Left ventricle myocardium superior (tissue), 1 donor: ENCODE measurements at places on chromosomes 12 and 14. TPM values are rescaled to one million over a fixed set of nuclear protein-coding genes. Genes with fewer than 3 reads are reported as not detected.

PPP1R1A gene
- total RNA-seq: 298 TPM

LLPH gene
- total RNA-seq: 16.5 TPM

SERPINA3 gene
- total RNA-seq: 63.5 TPM

WNT5B gene
- total RNA-seq: 2.4 TPM

ARL6IP4 gene
- 181 TPM for total RNA-seq

RASSF9 gene
- 6.1 TPM for total RNA-seq

RTN1 gene
- total RNA-seq: 1.2 TPM

SLC25A47 gene
- total RNA-seq: not detected

KRT80 gene
- total RNA-seq: not detected

OASL gene
- total RNA-seq: 0.55 TPM

C12orf56 gene
- not detected for total RNA-seq

- DNase-seq: peak; percentile 55
These were observed 1.0 kb upstream of the KDM2B start for GRCh38 chr12:121581686-121582429.

- no peak for DNase-seq
These were observed 214.4 kb downstream of the BCL11B start for GRCh38 chr14:99057576-99058083.

GRCh38 chr12:94731733-94732360 is 81.5 kb upstream of the TMCC3 start:
- DNase-seq: no peak

GRCh38 chr14:104576970-104577332 is 2.6 kb upstream of the C14orf180 start:
- no peak for DNase-seq

- no peak for DNase-seq
These were observed 138.7 kb downstream of the TTC7B start for GRCh38 chr14:90677484-90678050.

GRCh38 chr14:76924371-76925096 is 98.3 kb downstream of the LRRC74A start:
- DNase-seq: no peak

DNA sequence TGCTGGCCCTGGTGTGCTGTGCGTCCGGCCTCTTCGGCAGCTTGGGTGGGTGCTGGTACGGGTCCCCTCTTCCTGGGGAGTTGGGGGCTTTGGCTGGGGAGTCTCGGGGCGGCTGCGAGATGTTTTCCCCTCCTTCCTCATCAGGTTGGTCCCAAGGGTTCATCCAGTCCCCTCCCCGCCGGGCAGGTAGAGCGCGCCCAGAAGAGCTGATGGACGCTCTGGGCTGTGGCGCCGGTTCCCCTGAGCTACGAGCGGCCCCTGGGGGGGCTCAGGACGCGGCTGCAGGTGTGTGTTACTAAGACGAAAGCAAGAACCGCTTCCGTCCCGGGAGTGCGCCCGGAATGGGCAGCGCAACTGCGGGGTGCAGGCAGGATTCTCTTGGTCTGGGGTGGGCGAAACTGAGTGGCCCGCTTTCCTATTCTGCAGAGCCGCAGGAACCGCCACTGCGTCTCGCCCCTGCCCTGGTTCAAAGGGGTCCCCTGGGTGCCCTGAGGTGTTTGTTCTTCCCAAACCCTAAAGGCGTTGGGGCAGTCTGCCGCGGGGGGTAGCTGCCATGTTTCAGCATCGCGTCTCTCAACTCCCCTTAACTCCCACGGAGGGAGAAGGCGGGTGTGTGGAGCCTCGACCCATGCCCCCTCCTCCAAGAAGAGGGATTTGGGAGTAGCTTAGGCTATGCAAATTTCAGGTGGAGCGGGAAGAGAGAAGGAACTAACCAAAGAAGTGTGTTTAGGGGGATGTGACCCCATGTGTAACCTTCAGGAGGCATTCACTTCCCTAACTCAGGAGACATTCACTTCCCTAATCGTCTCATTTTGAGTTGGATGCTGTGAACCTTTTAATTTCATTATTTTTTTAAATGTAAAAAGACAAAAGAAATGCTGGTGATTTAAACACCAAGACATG is 1.2 kb downstream of the SLC24A4 start:
- DNase-seq: no peak

- DNase-seq: no peak
These were observed 1.2 kb downstream of the ABHD4 start for GRCh38 chr14:22599349-22599748.

- DNase-seq: no peak
These were observed 15.5 kb upstream of the HDAC7 start for GRCh38 chr12:47835006-47835830.

DNA sequence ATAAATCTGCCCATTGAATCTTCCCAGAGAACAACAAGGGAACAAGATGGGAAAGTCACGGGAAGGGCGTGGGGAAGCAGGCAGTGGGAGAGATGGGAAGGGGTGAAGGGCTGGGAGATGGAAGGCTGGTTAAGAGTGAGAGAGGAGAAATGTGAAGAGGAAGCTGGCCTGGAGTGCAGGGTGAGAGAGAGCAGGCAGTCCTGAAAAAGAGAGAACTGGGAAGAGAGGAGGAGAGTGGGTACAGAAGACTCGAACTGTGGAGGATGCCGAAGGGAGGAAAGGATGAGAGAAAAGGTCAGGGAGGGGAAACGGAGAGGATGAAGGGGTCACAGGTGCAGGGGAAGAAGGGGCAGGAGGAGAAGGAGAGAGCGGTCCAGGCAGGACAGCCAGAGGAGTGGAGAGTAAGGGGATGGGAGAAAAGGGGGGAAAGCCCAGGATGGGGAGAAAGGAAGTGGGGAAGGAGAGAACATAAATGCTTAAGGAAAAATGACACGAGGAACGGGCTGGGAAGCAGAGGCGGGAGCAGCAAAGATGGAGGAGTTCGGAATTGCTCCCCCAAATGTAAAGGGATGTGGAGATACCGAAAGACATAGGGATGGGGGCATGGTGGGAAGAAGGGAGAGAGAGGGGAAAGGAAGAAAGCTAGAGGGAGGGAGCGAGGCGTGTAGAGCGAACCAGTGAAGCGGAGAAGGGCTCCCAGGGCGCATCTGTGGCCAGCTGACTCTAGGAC is 1.2 kb downstream of the PIANP start:
- DNase-seq: no peak

- no peak for DNase-seq
These were observed 16.7 kb downstream of the PIWIL1 start for GRCh38 chr12:130354407-130354806.

DNA sequence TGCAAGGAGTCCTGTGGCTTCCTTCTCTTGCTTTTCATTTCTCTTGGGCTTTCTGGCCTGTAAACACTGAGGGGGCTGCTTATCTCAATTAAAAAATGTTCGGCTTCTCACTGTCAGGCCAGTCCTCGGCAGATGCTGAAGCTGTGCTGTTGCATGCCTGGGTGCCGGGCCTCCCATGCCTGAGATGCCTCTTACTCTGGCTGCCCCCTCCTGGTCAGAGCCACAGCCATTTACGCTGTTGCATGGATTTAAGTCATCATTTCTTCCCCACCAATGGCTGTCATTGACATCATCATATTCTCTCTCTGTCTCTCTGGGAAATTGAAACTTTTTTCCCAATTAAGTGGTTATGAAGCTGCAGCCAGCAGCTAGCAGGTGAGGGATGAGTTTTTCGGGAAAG is 53.7 kb downstream of the FOXN4 start:
- no peak for DNase-seq
